ENCODE measurements at places on chromosomes 1 and 21. TPM values are rescaled to one million over a fixed set of nuclear protein-coding genes. Genes with fewer than 3 reads are reported as not detected.

Gene TMEM51
- total RNA-seq = 28.6 TPM

Gene SLFNL1
- total RNA-seq = 0.30 TPM

Gene LIPI
- total RNA-seq = not detected

Gene AMY2B
- total RNA-seq = 6.6 TPM

Gene KRTAP10-3
- total RNA-seq = not detected

Gene NRAS
- 54.8 TPM for total RNA-seq

Gene ASTN1
- total RNA-seq = 0.42 TPM

Gene GJA9
- 0.88 TPM for total RNA-seq

Gene RAB7B
- total RNA-seq = 1.2 TPM

Gene ANXA9
- total RNA-seq = 0.40 TPM

Gene UMODL1
- total RNA-seq = 0.35 TPM

Gene RGS8
- total RNA-seq = not detected

Gene PLA2G5
- not detected for total RNA-seq

DNA sequence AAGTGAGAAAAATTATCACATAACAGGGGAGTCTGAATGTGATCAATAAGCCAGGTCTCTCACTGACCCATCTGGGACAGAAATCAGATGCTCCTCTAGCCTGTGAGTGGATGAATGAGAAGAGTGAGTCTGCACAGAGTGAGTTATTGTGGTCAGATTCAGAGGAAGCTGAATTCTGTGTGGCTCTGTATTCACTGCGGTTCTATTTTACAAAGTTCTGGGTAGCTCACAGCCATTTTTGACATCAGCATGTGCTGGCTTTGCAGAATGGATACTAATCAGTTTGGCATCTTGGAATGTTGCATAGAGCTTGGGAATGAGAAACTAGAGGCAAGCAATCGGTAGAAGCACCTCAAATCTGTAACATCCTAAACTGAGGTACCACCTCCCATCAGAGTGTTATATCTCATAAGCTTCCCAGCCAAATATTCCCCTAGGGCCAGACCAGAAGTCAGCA lies 3.8 kb downstream of the COLGALT2 start:
- H3K27me3 ChIP-seq = peaks cover 27% of the 10 kb centered on the region
- H3K4me3 ChIP-seq = no peak overlapping the region
- H3K27ac ChIP-seq = no peak overlapping the region
- DNase-seq = no peak
- H3K4me1 ChIP-seq = no peaks in the 10 kb centered on the region
- H3K36me3 ChIP-seq = no peaks in the 10 kb centered on the region

- H3K4me1 ChIP-seq = no peaks in the 10 kb centered on the region
- no peak overlapping the region for H3K27ac ChIP-seq
- DNase-seq = no peak
- no peaks in the 10 kb centered on the region for H3K27me3 ChIP-seq
These were observed 21.3 kb downstream of the TRPM2 start for GRCh38 chr21:44374601-44375280.

DNA sequence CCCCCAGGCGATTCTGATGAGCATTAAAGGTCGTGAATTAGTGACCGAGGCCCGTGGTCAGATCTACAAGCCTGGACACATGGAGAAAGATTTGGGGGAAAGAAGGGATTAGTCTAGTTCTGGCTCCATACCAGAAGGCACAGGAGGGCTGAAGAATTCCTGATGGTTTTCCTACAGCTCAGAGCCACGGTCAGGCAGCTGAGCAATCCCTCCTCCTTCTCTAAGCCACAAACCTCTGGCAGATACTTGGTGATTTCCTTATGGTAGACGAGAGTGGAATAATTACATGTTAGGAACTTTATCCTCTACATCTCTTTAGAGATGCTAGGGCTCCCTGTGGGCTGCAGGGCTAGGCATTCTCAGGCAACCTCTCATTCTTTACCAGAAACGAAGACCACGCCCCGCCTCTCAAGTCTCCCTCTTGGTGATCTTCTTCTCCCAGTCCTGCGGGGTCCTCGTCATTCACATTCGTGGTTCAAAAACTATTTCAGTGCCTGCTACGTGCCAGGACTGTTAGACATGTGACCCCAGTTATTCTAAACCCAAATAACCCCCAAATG lies 20.5 kb upstream of the ZBTB18 start:
- DNase-seq = no peak
- no peaks in the 10 kb centered on the region for H3K27me3 ChIP-seq

GRCh38 chr21:44932408-44933181 lies 7.2 kb upstream of the SLX9 start:
- no peak for DNase-seq
- H3K27me3 ChIP-seq = peaks cover 39% of the 10 kb centered on the region
- no peak overlapping the region for H3K27ac ChIP-seq
- no peaks in the 10 kb centered on the region for H3K36me3 ChIP-seq

- no peaks in the 10 kb centered on the region for H3K4me1 ChIP-seq
- no peaks in the 10 kb centered on the region for H3K36me3 ChIP-seq
- DNase-seq = peak; percentile 35
- no peaks in the 10 kb centered on the region for H3K27me3 ChIP-seq
- no peak overlapping the region for H3K4me3 ChIP-seq
These were observed 40.1 kb upstream of the MYSM1 start for GRCh38 chr1:58739856-58740466.

DNA sequence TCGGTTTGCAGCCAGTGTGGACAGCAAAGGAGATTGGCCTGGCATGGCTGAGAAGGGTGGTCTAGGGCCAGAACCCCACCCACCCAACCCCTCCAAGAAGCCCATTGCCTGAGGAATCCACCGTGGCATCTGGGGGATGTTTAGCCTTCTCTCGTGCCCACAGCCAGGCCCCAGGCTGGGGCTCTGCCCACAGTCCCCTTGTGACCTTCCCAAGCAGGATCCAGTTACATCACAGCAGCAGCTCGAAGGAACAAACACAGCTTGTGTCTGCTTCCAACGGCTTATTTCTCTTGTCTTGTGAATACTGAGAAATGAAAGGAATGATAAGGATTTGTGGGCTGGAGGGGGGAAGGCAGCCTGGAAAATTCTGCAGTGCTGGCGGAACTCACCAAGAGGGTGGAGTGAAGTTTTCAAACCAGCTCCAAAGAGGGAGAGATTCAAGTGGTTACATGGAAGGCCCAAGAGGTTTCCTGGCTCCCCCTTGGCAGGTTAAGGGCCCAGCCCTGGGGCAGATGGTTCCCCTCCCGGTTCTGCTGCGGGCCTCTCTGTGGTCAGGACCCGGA lies 61.6 kb downstream of the DHRS3 start:
- H3K27me3 ChIP-seq = no peaks in the 10 kb centered on the region
- no peak overlapping the region for H3K4me3 ChIP-seq
- no peak for DNase-seq
- H3K4me1 ChIP-seq = no peaks in the 10 kb centered on the region
- peak overlapping the region; percentile 63 for H3K27ac ChIP-seq

DNA sequence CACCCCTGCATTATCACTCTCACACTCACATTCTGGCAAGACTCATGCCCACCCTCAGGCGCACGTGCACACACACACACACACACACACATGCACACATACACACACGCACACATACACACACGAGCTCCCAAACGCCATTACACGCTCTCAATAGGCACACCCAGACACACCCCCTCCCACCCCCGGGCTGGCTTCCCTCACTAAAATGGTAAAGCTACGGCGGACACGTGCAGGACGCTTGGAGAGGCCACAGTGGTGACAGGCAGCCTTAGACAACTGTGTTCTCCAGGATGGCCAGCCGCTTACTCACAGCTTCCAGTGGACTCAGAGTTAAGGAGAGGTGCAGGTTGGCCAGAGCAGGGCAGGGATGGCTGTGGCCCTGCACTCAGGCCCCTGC lies 10.1 kb downstream of the MATN1 start:
- no peaks in the 10 kb centered on the region for H3K36me3 ChIP-seq
- no peak overlapping the region for H3K4me3 ChIP-seq

DNA sequence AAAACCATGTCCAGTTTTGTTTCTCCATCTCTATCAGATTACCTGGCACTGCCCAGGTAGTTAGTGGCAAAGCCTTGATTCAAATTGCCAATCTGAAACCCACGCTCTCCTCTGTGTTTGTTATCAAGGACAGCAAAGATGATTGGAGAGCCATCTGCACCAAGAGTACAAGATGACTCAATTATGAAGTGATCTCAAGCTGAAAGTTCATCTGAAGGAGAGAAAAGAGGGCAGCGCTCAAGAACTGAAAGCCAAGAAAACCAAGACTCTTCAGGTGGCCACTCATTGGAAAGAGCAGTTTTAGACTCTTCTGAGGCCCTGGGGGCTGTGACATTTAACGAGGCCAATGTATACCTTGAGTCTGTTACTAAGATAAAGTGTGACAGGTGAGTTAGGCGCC lies 13.8 kb downstream of the RXRG start:
- no peaks in the 10 kb centered on the region for H3K36me3 ChIP-seq
- DNase-seq = no peak
- no peaks in the 10 kb centered on the region for H3K27me3 ChIP-seq
- no peak overlapping the region for H3K27ac ChIP-seq
- no peaks in the 10 kb centered on the region for H3K4me1 ChIP-seq

DNA sequence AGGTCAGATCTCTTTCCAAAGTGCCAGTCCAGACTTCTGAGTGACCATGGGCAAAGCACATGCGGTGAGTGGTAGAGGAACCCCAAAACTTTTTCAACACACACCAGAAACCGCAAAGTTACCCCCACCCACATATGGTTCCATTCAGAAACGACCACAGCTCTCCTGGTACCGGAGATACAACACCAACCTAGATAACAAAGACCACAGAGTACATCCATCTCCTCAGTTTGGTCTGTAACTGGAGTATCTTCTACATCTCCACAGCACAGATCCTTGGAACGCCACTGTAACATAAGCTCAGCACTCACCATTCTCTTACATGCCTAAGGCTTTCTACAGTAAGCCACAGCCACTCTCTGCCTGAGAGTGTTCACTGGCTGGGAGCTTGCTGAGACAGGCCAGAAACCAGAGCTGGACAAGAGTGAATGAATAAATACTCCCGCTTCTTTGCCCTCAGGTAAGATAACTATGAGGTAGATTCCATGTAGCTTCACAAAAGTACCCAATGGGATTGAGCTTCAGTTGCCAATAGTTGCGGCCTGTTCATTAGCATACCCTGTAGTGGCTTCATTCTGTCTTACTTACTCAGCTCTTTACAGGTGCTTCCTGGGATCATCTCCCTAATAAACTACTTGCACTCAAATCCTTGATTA lies 81.8 kb downstream of the SMYD3 start:
- no peaks in the 10 kb centered on the region for H3K36me3 ChIP-seq
- no peaks in the 10 kb centered on the region for H3K27me3 ChIP-seq
- no peaks in the 10 kb centered on the region for H3K4me1 ChIP-seq
- DNase-seq = no peak
- no peak overlapping the region for H3K27ac ChIP-seq
- no peak overlapping the region for H3K4me3 ChIP-seq

GRCh38 chr1:25676488-25676887 lies 59.9 kb downstream of the MAN1C1 start:
- H3K27ac ChIP-seq = no peak overlapping the region
- H3K4me3 ChIP-seq = no peak overlapping the region
- H3K4me1 ChIP-seq = no peaks in the 10 kb centered on the region
- no peak for DNase-seq
- H3K36me3 ChIP-seq = no peaks in the 10 kb centered on the region
- no peaks in the 10 kb centered on the region for H3K27me3 ChIP-seq

- H3K4me1 ChIP-seq = no peaks in the 10 kb centered on the region
- no peaks in the 10 kb centered on the region for H3K36me3 ChIP-seq
- DNase-seq = no peak
These were observed 153.4 kb downstream of the DHRS3 start for GRCh38 chr1:12464598-12465056.

DNA sequence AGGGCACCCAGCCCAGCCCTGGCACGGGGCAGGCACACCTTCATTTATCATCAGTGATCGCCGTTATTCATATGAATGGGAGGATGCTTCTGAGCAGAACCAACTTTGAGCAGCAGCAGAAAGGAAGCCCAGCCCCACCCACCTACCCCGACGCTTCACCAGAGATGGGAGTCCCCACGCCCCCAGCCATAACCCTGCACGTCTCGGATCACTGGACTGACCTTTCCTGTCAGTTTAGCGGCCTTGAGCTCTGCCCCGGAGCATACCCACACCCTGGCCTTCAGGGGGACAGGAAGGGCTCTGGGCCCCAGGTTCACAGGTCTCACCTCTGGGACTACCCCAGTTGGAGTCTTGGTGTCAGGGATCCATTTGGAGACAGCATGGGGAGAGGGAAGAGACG lies 18.1 kb downstream of the LRP8 start:
- no peak overlapping the region for H3K27ac ChIP-seq
- H3K27me3 ChIP-seq = no peaks in the 10 kb centered on the region
- H3K4me3 ChIP-seq = no peak overlapping the region

- H3K27ac ChIP-seq = no peak overlapping the region
- no peak overlapping the region for H3K4me3 ChIP-seq
- no peaks in the 10 kb centered on the region for H3K27me3 ChIP-seq
- H3K36me3 ChIP-seq = peaks cover 3% of the 10 kb centered on the region
These were observed 12.7 kb upstream of the CPLANE2 start for GRCh38 chr1:16249596-16250241.

DNA sequence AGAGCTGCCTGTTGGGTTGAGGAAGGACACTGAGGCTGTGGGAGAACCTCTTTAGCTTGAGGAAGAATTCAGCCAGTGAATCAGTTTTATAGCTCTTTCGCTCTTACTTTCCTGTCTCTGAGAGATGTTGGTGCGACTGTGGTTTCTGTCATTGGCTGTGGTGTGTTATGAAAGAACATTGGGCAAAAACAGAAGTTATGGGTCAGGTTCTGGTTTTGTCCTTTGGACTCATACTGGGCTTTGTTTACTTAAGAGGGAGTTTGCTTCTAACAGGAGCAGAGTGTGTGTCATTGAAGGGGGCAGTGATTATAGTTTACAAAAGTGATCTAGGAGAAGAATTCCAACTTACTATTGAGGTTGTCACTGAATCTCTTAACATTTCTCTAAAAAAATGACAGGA lies 97.0 kb downstream of the TLR5 start:
- H3K4me3 ChIP-seq = no peak overlapping the region
- no peak overlapping the region for H3K27ac ChIP-seq
- H3K27me3 ChIP-seq = no peaks in the 10 kb centered on the region
- no peaks in the 10 kb centered on the region for H3K4me1 ChIP-seq
- no peak for DNase-seq
- no peaks in the 10 kb centered on the region for H3K36me3 ChIP-seq

- no peak overlapping the region for H3K27ac ChIP-seq
- no peak for DNase-seq
- no peaks in the 10 kb centered on the region for H3K36me3 ChIP-seq
- no peak overlapping the region for H3K4me3 ChIP-seq
- H3K27me3 ChIP-seq = no peaks in the 10 kb centered on the region
These were observed 23.8 kb downstream of the PRDM2 start for GRCh38 chr1:13723810-13724209.

DNA sequence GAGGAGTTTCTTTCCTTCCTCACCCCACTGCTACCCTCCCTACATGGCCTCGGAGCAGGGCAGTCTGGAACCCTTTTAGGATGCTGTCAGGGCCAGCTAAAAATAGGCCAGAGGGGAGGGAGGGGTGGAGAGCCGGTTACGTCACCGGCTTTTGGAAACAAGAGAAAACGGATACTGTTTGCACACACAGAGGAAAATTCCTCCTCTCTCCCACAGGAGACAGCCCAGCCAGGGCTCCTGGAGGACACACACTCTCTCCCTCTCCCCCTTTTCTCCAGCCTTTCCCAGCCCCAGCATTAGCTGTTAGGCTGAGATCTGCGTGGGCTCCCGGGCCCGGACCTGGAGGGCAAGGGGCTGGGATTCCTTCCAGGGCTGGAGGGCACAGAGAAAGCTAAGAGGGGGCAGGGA lies 20.0 kb upstream of the ALDH4A1 start:
- H3K27me3 ChIP-seq = no peaks in the 10 kb centered on the region
- no peaks in the 10 kb centered on the region for H3K36me3 ChIP-seq
- peak; percentile 50 for DNase-seq

Measured in colonic mucosa (tissue), 4 donors.